Activated CD8-positive, alpha-beta T cell treated with anti-CD3 and anti-CD28 coated beads for 36 hours (primary cell): ENCODE measurements at places on chromosomes 12 and 14.

GRCh38 chr12:30694412-30695198, 1.1 kb downstream of the IPO8 start:
- peak; percentile 20 for DNase-seq

DNA sequence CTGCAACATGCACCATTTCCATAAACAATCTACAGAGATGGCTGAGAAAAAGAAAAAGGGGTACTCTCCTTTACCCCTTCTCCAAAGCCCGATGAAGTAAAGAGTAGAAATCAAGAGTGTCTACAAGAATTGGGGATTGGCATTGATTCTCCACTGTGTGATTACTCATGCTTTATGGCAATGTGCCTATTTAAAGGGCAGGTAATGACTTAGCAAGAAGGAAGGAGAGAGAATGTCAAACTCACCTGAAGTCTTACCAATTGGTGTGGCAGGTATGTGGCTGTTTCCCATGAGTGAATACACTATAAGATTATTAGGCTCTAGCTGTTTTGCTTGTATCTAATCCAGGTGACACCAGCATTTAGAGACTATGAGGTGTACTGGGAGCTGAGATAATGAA, 275.3 kb downstream of the CCER1 start:
- DNase-seq: no peak

GRCh38 chr12:99282624-99283023, 364.9 kb upstream of the GARIN6 start:
- no peak for DNase-seq

GRCh38 chr14:101738703-101739320, 22.7 kb upstream of the PPP2R5C start:
- DNase-seq: no peak

DNA sequence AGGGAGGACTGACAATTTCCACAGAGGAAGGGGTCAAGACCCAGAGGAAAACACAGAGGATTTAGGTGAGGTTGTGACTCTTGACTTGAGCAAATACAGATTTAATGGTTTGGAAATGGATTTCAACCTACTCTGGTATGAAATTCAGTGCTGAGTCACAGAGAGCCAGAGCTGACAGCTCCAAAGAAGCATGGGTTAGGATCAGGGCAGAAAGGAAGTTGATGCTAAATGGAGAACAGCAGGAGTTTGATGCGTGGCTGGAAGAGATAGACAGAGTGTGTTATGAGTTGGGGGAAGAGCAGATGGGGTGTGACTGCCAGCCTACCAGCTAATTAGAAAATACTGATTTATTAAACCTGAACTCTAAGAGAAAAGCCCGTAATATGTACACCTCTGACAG, 272.6 kb downstream of the FOXG1 start:
- DNase-seq: no peak

DNA sequence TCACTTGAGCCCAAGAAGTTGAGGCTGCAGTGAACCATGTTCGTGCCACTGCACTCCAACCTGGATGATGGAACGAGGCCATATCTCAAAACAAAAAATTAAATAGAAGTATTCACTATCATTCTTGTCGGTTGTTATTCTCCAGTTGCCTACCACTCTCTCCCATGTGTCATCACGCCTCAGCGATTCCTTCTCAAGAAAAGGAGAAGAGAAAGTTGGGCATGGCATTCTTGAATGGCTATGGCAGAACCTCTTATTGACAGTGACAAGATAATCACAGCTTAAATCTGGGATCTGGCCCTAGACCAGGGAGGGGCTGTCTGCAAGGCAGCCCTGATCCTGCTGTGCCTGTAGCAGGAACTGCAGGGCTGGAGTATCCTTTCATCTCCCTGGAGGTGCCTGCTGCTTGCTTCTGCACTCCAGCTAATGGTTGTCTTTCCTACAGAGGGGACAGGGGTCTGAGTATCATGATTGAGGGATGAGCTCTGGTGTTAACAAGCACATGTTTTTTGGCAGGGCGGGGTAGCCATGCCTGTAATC, 12.8 kb upstream of the MLEC start:
- no peak for DNase-seq

DNA sequence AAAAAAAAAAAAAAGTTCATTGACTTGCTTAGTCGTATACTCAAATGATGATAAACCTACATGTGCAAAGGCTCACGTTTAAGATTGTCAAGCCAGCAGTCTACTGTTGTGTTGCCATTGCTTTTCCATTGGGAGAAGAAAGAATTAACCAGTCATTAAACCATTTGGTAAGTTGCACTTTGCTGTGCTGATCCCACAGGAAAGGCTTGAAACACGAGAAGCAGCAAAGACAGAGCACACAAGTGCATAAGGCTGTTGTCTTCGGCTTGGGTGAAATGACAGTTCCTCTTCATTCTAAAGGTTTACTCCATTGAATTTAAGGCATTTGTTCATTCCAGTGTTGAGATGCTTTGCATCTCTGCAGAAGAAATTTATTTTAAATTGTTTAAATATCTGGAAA, 50.1 kb downstream of the ZC3H14 start:
- no peak for DNase-seq

GRCh38 chr14:29798108-29798663, 129.5 kb downstream of the PRKD1 start:
- DNase-seq: no peak
